ENCODE measurements at places on chromosomes 3 and 15.

DNA sequence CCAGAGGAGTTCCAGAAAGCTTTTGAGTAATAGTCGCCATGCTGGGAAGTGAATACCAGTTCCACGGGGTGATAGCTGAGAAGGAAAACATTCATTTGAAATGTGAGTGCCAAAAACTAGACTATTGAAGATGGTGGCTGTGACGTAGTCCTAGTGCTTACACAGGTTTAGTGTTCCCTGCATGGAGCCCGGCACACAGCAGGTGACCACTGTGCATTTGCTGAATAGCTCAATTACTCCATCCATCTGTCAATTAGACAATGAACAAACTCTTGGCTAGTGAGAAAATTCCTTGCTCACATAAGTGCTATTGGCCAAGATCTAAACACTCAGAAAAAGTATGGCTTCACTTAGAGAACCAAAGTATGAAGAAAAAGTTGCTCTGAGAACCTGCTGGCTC lies 448.1 kb upstream of the WNT5A start:
- no peak for DNase-seq

DNA sequence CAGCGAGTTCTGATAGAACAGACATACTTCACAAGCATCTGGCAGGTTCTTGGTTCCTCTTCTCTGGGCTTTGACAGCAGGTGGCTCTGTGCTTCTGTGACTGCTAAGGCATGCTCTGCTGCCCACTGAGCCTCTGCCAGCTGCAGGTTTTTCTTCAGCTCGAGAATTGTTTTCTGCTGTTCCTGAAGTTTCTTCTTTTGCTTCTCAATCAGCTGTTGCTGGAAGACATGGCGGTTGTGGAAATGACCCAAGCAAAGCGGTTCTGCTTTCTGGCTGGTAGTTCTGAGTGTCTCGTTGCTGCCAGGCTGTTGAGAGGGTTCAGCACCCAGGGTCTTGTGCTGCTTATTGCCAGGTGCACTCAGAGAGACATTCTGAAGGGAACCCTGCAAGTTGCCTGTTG lies 50.8 kb downstream of the CCDC191 start:
- DNase-seq = no peak

DNA sequence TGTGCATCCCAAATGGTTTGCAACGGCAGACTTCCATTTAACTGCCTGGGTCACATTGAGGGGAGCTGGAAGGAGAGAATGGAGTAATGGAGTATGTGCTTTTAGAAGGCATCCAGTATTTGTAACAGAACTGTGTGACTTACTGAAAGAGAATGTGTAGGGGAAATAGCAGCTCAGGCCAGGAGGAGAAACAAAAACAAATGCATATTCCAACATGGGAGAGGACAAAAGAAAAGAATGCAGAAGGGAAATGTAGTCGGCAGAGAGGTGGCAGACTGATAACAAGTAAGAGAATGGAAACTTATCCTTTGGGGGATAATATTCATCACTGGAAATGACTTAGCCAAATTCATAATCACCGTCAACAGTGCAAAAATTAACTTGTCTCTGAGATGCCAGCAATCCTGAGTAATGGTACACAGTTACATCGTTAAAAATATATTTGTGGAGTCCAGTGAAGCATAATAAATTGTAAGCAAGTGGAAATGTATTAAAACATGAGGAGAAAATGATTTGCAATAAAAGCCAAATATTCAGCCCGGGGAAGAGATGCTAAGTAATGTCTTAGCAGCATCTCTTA lies 294.9 kb upstream of the SGO1 start:
- peak; percentile 3 for DNase-seq

DNA sequence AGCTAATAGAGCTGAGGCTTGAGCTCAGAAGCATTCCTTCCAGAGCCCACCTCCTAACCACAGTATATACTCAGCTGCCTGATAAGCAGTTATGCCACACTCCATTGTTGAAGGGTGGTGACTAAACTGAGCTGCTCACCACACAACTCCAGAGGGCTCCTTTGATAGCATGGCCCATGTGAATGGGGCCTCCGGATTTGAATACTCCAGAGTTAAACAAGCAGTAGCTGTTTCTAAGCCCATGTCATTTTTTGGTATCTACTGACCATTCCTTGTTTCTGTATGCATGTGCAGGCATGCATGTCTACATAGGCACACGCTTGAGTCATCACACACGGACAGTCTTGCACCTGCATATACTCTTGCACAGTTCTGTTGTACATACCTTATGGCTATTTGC lies 28.9 kb downstream of the IGSF10 start:
- DNase-seq = peak; percentile 88

- DNase-seq = peak; percentile 44
Observed at GRCh38 chr3:178856804-178857203, 214.8 kb downstream of the ZMAT3 start.

- DNase-seq = no peak
Observed at GRCh38 chr3:118501152-118501551, 533.5 kb downstream of the IGSF11 start.

DNA sequence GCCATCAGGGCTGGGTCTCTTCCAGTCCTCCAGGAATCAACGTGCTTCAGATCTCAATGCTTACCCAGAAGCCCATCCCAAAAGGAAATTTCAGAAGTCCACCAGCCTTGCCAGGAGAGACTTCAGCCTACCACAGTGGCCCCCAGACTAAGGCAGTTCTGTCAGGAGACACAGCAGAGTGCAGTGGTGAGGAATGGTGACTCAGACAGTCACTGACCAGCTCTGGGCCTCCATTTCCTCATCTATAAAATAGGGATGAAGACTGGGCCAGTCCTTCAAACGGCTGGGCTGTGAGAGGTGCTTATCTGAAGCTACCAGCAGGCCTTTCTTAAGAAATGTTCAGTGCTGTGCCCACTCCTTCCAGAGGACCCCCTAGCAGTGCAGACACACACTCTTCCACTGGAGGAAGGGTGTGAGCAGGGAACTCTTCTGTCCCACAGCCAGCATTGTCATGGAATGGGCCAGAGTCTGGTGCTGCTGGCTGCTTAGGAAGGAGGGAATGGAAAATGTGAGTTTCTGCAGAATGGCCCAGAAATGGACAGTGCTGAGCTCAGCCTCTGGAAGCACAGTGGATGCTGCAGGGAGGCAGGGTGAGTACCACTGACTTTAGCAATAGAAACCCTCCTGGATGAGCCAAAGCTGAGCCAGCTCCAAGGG lies 41.6 kb upstream of the DUSP7 start:
- DNase-seq = no peak

- no peak for DNase-seq
Observed at GRCh38 chr3:40290396-40290795, 19.1 kb upstream of the EIF1B start.

GRCh38 chr3:190870127-190870526 lies 7.6 kb upstream of the GMNC start:
- no peak for DNase-seq

DNA sequence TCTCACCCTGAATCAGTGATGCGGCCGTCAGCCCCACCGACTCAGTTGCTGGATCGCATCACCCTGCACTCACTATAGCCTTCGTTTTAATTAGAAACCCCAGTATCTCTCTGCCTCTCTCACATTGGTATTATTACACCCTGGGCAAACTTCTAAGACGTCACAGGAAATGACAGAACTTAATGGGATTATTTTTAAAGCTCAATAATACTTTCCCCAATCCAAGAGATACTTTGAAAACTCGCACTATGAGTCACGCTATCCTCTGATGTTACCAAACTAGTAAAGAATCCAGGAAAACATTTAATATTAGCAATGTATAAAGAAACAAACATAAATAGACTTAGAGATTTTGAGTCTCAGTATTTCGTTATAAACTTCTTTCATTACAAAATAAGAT lies 36.6 kb downstream of the RUBCN start:
- DNase-seq = peak; percentile 90

GRCh38 chr15:74776821-74777768 lies 4.8 kb upstream of the CSK start:
- DNase-seq = peak; percentile 33

DNA sequence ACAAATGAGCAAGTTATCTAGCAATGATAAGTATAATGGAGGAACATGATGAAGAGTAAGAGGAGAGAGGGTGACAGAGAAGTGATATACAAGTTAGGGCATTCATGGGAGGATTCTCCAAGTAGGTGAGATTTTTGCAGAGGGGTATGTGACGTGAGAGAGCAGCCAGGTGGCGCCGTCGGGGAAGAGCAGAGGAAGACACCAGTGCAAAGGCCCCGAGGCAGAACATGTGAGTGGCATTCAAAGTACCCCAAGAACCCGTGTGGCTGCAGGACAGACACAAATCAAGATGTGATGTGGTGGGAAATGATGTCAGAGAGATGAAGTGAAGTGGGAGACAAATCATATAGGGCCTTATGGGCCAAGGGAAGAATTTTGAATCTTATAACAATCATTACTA lies 81.8 kb upstream of the GRM7 start:
- no peak for DNase-seq

GRCh38 chr3:197336348-197336747 lies 37.9 kb upstream of the DLG1 start:
- DNase-seq = no peak

DNA sequence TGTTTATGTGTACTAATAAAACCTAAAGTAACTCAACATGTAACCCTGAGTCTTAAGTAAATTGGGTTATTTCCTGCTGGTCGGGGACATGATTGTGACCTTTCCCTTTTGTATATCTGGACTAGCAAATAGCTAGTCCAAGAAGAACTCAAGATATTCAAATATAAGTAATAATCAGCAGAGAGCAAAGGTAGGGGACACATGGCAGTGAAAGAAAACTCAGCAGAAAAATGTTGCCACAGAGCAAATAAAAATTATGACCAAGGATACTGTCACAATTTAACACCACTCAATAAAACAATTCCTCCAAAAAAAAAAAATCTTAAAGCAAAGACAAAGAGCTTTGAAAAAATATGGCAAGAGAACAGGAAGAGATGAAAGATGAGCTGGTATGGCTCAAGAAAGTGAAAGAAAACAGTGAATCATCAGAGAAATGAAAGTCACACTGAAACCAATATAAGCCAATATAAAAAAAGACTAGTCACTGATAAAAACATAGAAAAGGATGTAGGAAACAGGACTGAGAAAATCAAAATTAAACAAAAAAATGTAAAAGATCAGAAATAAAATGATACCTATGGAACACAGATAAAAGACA lies 43.4 kb downstream of the HLTF start:
- peak; percentile 79 for DNase-seq

DNA sequence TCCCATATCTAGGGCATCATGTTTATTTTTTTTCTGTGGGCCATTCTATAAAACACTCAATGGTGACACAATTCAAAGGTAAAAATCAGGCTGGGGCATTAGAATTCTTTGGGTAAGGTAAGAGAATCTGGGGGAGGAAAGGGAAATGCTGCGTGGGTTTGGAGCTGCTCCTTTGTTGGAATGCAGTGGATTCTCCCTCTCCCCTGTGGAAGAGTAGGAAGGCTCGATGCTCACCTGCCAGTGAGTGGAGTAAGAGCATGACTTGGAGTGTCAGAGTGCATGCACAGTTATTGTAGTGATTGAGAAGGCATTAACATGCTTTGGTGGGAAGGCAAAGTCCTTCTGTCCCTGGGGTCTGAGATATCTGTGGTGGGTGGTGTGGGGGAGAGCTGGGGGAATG lies 280.0 kb downstream of the PDCD6IP start:
- no peak for DNase-seq

GRCh38 chr3:21913791-21914190 lies 162.8 kb upstream of the ZNF385D start:
- DNase-seq = peak; percentile 75

- DNase-seq = no peak
Observed at GRCh38 chr3:30596152-30596551, 10.2 kb upstream of the TGFBR2 start.

- no peak for DNase-seq
Observed at GRCh38 chr3:69775751-69776150, 36.5 kb downstream of the MITF start.

DNA sequence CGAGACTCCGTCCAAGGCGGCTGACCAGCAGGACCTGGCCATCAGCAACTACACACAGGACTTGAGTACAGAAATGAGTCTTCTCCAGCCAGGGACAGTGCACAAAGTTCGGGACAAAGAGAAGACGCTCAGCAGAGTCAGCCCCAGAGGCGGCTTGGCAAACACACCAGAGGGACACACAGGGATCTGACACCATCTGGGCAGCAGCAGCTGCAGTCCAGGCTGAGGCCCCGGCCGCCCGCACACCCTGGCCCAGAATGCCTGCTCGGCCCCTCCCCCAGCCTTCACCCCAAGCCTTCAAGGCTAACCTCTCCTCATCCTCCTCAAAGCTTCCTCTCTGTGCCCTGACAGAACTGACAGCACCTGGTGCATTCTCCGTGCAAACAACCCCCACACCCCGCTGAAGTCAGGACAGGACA lies 61.1 kb downstream of the XXYLT1 start:
- DNase-seq = no peak

DNA sequence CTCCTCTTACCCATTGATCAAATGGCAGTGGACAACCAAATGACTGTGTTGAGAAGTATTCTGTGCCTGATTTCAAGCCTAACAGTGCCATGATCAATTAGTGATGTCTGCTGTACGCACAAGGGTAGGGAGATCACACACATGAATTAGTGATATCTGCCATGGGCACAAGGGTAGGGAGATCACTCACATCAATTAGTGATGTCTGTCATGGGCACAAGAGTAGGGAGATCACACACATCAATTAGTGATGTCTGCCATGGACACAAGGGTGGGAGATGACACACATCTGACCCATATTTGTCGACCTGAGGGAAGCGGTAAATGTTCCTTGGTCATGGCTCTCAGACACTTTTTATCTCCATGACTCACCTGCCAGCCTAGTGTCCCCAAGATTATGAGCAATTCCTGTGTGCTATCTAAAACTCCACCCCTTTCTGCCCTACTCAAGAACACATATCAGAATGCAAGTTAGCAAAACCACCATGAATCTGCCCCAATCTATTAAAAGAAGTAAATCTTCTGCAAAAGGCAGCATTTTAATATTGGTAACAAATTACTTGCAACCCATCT lies 165.0 kb downstream of the NTRK3 start:
- no peak for DNase-seq

DNA sequence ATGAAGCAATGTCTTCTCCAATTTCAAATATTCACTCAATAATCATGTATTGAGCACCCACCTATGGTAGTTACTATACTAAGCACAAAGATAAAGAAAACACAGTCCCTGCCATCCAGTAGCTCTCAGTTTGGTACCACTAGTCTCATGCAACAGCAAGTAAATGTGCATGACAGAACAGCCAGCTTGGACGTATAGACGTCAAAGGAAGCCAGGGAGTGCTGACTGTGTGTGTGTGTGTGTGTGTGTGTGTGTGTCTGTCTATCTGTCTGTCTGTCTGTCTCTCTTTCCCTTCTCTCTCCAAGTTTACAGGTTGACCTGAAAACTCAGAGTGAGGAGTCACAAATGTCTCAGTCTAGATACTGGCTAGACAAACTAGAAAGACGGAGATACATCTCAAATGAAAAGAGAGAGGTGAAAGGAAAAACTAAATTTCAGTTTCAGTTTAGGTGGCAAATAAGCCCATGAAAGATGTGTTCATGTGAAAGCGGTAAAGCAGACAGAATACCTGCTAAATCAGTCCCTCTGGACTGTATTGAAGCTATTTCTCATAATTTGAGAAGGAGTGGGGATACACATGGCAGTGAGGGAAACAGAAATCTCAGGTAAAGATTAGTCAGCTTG lies 141.1 kb upstream of the PTPRG start:
- DNase-seq = no peak
